ENCODE measurements at places on chromosomes 13 and 19.

DNA sequence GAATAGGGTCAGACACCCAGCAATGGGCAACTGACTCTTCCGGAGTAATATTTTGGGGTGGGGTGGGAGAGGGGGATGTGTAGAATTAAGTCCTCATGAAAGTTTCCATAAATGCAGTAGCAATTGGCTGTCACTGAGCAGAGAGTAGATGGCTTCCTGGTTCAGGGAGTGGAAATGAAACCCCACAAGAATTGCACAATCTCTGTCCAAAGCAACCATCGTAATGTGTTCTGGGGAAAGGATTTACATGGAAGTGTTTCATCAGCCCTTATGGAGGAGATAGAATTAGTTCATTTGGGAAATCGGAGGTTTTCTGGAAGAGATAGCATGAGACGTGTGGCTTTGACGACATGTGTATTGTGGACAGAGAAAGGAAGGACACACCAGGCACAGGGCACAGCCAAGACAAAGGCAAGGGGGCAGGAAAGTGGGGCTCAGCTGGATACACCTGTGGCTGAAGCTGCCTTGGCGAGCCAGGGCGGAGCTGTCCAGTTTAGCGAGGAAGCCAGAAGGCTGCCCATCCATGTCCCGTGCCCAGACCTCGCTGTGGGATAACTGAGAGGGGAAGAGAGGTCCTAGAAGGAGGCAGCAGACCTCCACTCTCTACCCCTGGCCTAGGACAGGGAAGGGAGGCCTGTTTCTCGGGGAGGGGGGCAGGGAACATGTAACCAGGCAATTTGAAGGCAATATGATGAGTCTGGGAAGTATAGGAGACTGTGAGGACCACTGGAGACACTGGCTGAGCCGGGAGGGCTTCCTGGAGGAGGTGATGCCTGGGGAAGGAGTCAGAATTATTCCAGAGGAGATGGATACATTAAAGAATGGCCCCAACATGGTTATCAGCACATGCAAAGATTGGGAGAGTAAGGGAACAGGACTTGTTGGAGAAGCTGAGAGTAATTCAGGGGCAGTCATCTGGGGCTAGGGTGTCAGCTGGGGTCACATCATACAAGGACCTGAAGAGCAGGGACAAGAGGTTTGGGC lies 2.6 kb upstream of the CLEC4G start:
- no peak for DNase-seq

- DNase-seq = no peak
Observed at GRCh38 chr19:35822579-35822978, 9.9 kb upstream of the PRODH2 start.

GRCh38 chr13:43785650-43786471 lies 911 bp downstream of the ENOX1 start:
- peak; percentile 75 for DNase-seq

DNA sequence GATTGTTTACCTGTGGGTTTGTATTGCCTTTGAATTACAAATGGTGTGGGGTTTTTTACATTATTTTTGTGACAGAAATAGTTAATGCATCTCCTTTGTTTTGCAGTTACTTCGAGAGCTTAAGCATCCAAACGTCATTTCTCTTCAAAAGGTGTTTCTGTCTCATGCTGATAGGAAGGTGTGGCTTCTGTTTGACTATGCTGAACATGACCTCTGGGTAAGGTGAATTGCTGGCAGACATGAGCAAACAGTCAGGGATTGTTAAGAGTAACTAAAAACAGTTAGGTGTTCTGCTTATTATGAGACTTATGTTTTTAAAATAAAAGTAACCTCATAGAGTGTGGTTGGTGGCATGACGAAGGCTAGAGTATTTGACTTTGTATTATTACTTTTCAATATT lies 95.0 kb downstream of the CDK8 start:
- no peak for DNase-seq

DNA sequence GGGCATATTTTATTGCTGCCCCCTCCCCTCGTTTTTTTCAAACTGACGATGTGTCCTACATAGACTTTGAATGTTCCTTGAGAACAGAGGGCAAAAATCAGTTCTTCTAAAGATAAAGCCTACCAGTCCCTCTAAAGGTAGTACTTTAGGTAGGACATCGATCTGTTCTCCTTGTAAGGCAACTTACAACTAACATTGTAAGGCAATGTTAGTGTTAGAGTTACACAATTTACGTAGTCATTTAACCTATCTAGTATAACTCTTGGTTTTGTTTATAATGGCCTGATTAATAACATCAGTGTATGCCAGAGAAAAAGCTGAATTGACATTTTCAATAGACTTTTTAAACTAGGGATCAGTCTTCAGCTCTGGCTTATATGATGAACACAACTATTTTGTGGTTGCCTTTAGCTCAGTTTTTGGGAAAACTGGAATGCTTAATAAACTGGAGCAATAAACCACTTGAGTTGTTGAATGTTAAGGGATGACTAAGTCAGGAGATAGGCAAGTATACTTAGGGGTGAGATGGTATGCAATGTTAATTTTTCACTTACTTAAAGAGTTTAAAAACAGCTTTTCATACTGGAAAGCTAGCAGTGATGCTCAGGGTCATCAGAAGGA lies 2.2 kb downstream of the NDFIP2 start:
- no peak for DNase-seq

- no peak for DNase-seq
Observed at GRCh38 chr19:18021121-18021755, 13.3 kb downstream of the ARRDC2 start.

DNA sequence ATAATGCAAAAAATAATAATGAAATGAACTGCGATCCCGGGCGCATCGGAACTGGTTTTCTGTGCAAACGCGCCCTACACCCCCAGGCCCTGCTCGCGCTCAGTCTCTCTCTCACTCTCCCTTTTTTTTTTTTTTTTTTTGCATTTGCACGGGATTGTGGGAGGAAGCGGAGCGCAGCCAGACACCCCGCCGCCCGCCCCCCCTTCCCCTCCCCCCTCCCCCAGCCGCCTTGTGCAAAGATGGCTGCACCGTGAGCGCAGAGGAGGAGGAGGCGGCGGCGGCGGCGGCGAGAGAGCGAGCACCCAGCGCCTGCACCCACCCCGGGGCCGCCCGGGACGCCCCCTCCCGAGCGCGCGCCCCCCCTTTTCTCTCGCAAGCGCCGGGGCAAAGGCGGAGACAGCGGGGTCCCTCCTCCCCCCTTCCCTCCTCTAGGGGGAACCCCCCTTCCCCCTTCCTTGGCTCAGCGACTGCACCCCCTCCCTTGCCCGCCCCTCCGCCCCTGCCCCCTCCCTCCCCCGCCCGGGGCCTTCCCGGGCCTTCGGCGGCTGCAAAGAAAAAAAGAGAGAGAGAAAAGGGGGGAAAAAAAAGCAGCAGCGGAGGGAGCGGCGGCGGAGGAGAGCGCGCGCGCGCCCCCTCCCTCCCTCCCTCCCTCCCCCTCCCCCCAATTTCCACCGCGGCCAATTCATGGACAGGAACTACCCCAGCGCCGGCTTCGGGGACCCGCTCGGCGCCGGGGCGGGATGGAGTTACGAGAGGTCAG lies at the start of gene PRR12:
Gene PRR12 (plus strand): TSS at position 212 of the 760 bp plus-strand sequence. CDS start 473 bp downstream, at position 685.
- DNase-seq = peak; percentile 43

DNA sequence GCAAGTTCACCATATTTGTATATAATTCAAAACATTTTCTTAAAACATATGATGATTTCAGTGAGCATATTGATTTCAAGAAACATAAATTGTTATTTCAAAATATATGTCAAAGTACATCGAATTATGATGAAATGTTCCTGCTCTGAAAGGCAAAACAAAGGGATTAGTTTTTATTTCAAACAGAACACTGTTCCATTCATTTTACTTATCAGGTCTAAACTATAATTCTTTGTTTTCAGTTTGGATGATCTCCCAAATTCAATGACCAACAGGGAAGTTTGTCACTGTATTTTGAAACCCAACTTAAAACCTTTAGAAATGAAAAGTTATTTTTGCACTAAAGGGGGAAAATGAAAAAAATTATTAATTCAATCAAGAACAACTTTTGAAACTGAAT lies 610.2 kb downstream of the SLITRK1 start:
- DNase-seq = no peak

GRCh38 chr13:99477493-99477892 lies 23.8 kb upstream of the TM9SF2 start:
- DNase-seq = no peak

DNA sequence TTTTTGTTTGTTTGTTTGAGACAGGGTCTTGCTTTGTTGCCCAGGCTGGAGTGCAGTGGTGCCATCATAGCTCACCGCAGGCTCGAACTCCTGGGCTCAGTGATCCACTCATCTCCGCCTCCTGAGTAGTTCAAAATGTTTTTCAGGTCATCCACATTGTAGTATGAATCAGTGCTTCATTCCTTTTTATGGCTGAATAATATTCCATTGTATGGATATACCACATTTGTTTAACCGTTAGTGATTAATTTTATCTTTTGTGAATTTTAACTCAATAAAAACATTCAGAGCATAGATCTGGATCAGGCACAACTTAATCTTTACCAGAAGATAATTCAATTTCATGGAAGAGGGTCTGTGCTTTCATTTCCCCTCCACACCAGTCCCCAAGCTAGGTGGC lies 47.7 kb downstream of the VAV1 start:
- no peak for DNase-seq

GRCh38 chr13:48402325-48402932 lies 10.5 kb downstream of the LPAR6 start:
- no peak for DNase-seq

- DNase-seq = no peak
Observed at GRCh38 chr19:28542394-28543243, 670.3 kb downstream of the UQCRFS1 start.

GRCh38 chr19:33234736-33235135 lies 9.1 kb upstream of the SLC7A10 start:
- no peak for DNase-seq

DNA sequence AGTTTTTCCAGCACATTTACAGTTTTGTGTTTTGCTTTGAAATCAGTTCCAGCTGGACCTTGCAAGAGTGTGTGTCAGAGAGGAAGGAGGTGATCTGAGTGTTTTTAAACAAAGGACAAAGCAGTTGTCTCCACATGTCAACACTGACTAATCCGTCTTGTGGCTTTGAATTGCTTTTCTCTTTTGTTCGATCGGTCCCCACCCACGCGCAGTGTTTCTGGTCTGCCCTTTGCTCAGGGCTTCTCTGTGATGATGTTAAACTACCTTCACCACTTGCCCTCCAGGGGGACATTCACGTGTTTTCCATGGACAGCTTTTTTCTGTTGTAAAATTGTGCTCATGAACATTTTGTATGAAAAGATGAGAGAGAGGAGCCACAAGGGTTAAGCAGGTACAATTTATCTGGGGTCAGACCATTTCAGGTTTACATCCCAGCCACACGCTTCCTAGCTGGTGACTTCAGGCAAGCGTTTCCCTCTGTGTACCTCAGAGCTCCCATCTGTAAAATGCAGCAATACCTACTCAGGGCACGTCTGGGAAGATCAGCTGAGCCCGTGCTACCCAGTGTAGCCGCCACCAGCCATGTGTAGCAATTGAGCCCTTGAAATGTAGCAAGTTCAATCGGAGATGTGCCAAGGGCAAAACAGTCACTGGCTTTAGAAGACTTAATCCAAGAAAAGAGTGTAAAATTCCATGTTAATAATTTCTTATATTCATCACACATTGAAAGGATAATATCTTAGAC lies 13.5 kb upstream of the PLA2G4C start:
- no peak for DNase-seq

- no peak for DNase-seq
Observed at GRCh38 chr19:1789261-1790041, 22.6 kb downstream of the ATP8B3 start.

DNA sequence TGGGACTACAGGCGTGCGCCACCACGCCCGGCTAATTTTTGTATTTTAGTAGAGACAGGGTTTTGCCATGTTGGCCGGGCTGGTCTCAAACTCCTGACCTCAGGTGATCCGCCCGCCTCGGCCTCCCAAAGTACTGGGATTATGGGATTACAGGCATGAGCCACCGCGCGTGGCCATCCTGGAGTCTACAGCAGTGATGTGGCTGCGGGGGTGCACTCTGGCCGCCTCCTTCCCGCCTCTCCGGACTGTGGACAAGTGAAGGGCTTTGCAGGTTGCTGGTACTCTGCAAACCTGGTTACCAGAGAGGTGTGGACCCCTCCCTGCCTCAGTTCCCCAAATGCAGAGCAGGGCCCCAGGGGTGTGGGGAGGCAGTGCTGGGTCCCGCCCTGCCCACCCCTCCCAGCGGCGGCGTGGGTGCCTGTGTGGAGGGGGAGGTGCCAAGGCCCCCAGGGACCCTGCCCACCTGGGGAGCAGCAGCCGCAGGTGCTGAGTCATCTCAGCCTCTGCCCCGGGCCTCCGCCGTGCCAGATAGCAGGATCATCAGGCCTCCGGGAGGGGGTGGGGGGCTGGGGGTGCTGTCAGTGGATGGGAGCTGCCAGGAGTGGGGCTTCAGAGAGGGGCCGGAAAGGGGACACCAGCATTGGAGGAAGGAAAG lies 23.1 kb downstream of the ARID3A start:
- DNase-seq = no peak

Data from DMS79 treated with DMSO at 0.1 percent for 48 hours (cell line).